ENCODE measurements at places on chromosomes 6 and 20.

- DNase-seq, result no peak
Observed at GRCh38 chr20:1918491-1919165, 23.4 kb downstream of the SIRPA start.

- DNase-seq, result no peak
Observed at GRCh38 chr20:19433371-19434350, 221.2 kb downstream of the SLC24A3 start.

- DNase-seq, result no peak
Observed at GRCh38 chr6:43269273-43270007, 26.2 kb downstream of the TTBK1 start.

DNA sequence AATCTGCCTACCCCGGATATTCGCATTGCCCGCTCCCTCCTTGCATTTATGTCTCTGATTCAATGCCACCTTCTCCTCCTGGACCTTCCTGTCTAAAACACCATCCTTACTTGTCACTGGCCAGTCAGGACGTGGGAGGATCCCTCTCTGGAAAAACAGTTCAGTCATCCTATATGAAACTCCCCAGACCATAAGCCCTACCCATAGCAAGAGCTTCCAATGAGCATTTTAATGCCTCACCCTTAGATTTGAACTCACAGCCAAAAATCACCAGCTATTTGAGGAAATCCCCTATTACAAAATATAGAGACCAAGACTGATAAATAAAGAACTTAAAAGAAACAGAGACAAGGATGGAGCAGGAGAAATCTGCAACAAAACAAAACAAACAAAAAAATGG is 86.4 kb downstream of the SHLD1 start:
- no peak for DNase-seq

DNA sequence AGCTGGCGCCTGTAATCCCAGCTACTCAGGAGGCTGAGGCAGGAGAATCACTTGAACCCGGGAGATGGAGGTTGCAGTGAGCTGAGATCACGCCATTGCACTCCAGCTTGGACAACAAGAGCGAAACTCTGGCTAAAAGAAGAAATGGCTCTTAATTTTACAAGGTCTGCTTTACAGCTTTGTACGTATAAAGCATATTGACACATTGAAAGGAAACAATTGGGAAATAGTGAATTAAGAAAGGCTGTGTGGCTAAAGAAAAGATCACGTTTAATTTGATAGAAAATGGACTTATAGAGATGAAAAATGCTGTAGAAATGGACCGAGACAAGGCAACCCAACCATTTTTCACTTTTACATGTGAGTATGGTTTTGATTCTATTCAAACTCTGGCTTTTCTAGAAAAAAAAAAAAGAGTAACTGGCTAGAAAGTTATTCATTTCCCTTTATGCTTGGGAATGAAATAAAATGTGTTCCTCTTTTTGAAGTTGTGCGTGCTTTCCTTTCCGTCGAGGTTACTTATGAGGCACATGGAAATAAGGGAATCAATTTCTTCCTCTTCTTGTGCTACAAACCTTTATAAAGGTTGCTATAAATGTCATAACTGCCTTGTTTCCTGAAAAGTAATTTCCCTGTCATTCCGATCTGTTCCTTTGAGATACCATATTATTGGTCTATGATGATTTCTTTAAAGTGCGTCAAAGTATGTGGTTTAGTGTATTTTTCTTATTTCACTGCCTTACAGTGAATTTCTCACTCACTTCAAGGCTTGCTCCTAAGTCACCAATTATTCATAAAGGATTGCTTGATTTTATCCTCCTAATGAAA is 29.4 kb downstream of the PFDN4 start:
- no peak for DNase-seq

DNA sequence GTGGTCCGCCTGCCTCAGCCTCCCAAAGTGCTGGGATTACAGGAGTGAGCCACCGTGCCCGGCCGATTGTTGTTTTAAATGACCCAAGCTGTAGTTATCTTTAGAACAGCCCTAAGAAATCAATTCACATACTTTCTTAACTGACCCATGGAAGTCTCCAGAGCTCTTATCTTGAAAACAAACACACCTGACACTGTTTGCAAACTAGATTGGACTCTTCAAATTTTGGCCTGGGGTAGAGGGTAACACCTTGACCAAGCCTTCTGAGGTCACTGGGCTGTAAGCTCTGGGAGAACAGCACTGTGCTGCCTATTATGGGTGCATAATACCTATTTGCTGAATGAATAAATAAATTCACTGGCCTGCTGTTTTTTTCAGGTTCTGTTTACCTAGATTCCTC is 190.6 kb downstream of the AIG1 start:
- no peak for DNase-seq

- no peak for DNase-seq
Observed at GRCh38 chr6:133399426-133399825, 158.3 kb downstream of the EYA4 start.

DNA sequence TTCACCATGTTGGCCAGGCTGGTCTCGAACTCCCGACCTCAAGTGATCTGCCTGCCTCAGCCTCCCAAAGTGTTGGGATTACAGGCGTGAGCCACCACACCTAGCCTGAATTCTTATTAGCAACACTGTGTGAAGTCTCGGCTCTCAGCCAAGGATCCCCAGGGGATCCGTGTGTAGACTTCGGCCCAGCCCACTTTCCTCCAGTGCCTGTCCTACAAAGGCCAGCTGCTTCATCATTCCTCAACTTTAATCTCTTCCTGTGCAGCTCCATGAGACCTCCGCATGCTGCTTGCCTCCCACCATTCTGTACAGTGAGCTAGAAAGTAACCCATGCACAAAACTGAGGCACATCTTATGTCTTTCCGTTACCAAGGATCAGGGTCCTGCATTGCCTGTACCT is 71.8 kb downstream of the SAMD3 start:
- no peak for DNase-seq

DNA sequence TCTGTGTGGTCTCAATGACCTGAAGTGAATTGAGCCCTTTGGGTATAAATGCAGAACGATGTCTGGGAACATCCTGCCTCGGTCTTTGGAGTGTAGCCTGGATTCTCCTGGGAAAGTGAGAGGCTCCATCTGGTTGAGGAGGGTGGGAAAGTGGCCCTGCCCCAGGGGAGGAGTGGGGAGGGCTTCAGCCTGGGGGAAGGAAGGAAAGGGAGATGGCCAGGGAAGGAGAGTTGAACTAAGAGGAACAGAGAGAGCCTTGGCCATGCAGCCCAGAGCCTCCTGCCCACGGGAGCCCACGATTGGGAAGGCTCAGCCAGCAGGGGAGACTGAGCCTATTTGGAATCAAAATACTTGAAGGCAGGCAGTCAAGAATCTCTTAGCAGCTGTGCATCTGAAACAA is 2.3 kb upstream of the EPB41L1 start:
- DNase-seq, result no peak

DNA sequence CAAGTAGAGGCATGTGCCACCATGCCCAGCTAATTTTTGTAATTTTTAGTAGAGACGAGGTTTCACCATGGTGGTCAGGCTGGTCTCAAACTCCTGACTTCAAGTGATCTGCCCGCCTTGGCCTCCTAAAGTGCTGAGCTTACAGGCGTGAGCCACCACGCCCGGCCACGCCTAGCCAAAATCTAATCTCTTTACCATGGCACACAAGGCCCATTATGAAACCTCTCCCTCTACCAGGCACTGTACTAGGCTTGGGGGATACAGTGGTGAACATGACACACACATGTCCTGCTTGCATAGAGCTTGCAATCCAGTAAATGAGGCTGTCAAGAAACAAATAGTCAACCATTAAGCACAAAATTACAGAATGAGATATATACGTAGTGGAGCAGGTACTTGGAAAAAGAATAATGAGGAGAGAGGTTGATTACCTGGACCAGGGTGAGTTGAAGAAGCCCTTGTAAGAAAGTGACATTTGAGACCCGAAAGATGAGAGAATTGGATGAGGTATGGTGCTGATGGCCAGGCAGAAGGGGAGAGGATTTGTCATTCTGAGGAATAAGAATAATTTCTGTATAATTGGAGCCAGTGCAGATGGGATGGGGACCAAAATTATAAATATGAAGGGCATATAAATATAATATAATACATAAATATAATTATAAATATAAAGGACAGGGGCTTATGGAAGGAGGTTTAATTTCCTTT is 1.2 kb upstream of the CTNNBL1 start:
- no peak for DNase-seq

- no peak for DNase-seq
Observed at GRCh38 chr6:134686071-134686470, 263.8 kb downstream of the ALDH8A1 start.

DNA sequence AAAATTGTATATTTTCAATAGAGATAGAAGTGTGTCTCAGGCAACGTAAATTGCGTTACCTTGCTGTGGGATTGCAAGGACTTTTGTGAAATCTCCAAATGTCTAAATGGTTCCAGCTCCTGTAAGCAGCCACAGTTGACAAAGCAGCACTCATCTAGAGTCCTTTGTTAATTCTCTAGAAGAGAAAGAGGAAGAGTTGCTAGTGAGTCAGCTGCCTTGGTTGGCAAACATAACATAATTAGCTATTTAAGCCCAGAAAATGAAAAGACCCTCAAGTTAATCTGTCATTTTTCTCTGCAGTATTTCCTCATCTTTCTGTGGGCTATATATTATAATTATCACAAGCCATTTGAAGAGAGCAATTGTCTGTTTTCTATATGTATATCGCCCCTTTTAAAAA is 66.4 kb upstream of the FABP7 start:
- DNase-seq, result no peak

- no peak for DNase-seq
Observed at GRCh38 chr6:113622254-113622653, 234.9 kb upstream of the MARCKS start.

- DNase-seq, result no peak
Observed at GRCh38 chr6:144662812-144663365, 377.8 kb downstream of the UTRN start.

DNA sequence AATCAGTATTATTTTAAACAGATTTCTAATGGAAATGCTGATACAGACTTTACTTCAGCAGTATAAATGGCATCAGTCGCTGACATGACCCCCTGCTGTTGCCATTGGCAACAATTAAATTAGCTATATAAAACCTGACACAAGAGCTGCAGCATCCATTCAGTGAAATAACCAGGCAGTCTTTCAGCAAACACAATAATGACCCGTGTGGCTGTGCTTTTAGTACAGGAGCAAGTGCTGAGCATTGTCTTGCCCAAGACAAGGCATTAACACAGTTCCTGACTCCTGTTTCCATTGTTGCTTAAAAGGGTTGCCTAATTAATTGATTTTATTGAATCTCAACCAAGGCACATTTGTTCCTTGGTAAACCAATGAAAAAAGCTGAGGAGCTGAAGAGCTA is 382.1 kb downstream of the HACE1 start:
- no peak for DNase-seq

DNA sequence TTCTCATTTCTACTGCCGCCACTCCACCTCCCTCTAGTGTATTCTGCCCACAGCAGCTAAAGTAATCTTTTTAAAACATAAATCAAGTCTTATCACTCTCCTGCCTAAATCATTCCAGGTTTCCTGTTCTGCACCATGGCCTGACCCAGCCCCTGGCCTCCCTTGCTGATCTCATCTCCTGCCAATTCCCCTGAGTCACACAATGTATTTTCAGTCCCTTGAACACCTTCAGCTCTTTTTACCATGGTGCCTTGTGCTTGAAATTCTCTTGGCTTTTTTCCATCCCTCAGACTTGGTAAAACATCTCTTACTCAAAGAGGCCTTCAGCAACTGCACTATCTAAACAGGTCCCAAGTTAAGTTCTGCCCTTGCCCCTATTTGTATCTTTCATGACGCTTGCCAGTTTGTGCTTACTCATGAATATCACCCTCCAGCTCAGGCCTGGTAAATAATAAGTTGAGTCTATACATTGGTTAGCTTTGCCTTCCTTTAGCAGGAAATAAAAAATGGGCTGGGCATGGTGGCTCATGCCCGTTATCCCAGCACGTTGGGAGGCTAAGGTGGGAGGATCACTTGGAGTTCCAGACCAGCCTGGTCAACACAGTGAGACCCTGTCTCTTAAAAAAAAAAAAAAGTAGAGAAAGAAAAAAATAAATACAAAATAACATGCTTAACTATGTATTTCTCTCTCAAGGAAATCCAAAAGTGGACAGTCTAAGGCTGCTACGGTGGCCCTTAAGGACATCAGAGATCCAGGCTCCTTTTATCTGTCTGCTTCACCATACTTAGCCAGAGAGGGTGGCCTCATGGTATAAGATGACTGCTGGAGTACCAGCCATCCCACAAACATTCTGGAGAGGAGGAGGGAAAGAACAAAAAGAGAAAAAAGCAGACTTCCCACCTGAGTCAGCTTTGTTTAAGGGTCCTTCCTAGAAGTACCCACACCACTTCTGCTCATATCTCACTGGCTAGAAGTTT is 62.2 kb downstream of the ARFGEF2 start:
- DNase-seq, result no peak

- no peak for DNase-seq
Observed at GRCh38 chr20:9467995-9468394, 46.4 kb upstream of the LAMP5 start.

GRCh38 chr20:47453167-47453782 is 48.4 kb upstream of the NCOA3 start:
- DNase-seq, result no peak

- no peak for DNase-seq
Observed at GRCh38 chr20:23946206-23946605, 42.4 kb downstream of the GGTLC1 start.

- no peak for DNase-seq
Observed at GRCh38 chr6:22399693-22400092, 102.9 kb upstream of the PRL start.

GRCh38 chr6:111626441-111626840 is 20.8 kb upstream of the TRAF3IP2 start:
- peak; percentile 66 for DNase-seq

DNA sequence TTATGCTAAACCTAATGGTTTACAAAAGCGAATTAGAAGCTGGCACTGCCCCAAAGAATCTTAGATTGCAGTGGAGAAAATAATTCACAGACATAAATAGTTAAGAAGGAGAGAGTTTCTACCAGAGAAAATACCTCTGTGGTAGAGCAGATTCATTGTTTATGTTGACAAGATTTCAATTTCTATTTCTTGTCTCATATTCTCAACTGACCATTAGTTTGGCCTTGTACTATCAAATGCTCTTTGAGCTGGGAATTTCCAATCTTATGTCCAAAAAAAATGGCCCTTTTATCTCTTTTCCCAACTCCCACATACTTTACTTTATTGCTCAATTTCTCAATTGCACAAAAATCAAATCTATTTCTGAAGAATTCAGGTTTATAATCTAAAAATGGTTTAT is 804.1 kb upstream of the CITED2 start:
- no peak for DNase-seq

- no peak for DNase-seq
Observed at GRCh38 chr20:53959911-53960578, 110.3 kb downstream of the BCAS1 start.

DNA sequence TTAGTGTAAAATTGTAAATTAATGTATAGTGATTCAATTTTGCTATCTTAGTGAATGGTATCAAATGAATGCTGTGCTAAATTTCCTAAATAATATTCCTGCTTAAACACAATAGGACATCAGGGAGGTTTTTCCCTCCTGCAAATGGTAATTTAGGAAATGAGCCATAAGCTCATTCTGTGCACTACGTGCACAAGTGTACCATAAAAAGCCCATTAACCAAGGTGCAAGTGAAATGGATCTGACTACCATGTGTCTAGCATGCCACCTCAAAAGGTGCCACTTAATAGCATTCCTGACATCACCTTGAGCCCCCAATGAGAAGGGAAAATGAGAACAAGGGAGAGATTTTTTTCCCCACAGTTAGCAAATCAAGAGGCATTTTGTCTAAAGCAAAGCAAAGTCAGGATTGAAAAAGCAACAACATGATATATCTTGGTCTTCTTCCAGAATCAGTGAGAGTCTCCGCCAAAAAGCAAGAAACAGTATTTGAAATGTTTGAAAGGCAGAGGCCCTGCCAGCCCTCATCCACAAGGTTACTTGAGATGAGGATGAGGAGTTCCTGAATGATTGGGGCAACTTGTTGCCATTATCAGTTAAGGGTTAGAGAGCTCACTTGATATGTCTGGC is 334.2 kb upstream of the RSPO3 start:
- no peak for DNase-seq

Measured in NCI-H1694 treated with DMSO at 0.1 percent for 48 hours (cell line).